GM13977 (cell line): ENCODE measurements at places on chromosomes 6 and 20.
A peak's percentile ranks its signal among the peaks of the same experiment; 100 is the strongest.

GRCh38 chr6:5389086-5389745, 127.9 kb downstream of the FARS2 start:
- no peak for DNase-seq

DNA sequence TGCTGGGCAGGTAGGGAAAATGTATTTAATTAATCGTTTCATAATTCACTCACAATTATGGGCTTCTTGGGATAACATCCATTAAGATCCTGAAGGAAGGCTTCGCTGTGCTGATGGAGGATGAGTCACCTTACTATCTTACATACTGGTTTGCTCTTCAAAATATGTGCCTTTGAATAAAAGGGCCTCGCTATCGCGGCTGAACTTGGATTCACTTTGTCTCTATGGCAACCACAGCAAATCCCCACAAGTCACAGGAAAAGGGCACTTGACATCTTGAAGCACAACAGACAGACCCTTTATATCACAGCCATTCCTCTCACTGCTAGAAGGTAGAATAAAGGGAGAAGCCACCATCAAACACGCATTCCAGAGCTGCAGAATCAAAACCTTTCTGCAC, 141.3 kb upstream of the MYLIP start:
- DNase-seq = no peak

DNA sequence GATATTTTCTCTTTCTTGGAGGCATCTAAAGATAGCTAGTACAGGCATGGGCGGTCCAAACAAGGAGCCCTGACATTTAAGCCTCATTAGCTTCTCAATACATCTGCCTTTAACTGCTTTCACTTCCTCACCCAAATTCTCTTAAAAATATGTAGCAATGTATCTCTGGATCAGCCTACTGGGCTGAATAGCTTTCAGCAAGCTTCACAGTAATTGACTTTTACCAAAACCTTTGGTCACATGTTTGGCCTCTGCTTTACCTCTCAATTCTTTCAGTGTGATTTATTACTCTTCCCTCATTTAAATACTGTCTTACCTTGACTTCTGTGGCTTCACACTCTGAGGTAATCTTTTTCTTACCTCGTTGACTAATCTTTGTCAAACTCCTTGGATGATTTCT, 1618.1 kb downstream of the GRIK2 start:
- DNase-seq = no peak

GRCh38 chr6:46530896-46531295, 39.6 kb upstream of the RCAN2 start:
- DNase-seq = no peak

DNA sequence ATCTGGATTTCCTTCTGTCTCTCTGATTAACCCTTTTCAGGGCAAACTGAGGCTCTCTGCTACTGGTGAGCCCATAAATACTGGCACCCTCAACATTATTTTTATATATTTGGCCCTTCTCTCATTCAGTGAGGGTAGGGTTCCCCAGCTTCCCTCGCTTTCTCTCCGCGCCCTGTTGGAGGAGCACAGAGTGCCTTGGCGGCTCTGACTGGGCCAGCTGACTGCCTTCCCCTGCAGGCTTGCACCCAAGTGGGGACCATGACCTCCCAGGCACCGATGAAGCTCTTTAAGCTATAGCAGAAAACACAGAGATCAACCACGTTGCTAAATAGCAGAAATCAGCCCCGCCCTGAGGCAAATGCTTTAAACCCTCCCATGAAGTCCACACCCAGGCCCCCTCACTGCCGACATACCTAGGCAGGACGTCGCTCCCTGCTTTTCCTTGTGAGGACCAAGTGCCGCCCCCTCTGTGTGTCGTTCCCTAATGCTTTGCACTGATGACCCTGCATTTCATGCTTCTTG, 105.0 kb downstream of the HUS1B start:
- DNase-seq = no peak

- no peak for DNase-seq
Observed at GRCh38 chr6:42411406-42411805, 40.3 kb downstream of the TRERF1 start.

- DNase-seq = no peak
Observed at GRCh38 chr20:8321001-8321400, 188.9 kb downstream of the PLCB1 start.

DNA sequence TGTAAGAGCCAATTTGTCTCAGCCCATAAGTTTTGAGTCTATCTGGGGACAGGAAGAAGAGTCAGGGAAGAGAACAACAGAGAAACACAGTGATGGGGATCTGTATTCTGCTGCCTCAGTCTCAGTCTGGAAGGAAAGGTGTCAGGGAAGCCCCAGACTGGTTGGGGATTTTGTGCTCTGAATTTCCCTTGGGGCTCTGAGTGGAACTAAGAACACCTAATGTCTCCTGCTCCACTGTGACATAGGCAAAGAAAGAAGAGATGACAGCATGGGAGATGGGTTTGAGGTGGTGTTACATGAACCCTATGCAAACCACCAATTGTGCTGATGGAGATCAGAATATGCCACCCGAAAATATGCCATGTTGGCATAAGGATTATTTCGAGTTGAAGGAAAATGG, 139.5 kb upstream of the MYLIP start:
- DNase-seq = peak; percentile 50

- DNase-seq = no peak
Observed at GRCh38 chr6:140209775-140210174, 835.3 kb upstream of the CITED2 start.

DNA sequence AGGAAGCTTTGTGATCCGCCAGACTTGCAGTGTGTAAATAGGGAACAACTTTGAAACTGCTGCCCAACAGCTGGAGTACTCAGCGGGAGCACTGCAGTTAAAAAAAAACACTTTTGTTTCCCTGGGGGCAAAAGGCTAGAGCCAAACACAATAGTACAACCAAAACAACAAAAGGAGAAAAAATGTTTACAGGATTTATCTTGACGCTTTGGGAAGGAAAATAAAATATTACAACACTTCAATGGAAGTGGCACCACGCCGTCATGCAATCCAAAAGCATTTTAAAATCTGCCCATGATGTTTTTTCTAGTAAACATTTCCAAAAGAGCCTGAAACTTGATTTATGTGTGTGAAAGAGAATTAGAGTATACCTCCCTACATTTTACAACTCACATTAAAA, 26.0 kb downstream of the PTPRK start:
- no peak for DNase-seq

- no peak for DNase-seq
Observed at GRCh38 chr6:160024152-160024551, 55.3 kb downstream of the IGF2R start.

- DNase-seq = peak; percentile 51
Observed at GRCh38 chr20:19758501-19759331, 658 bp downstream of the RIN2 start.

DNA sequence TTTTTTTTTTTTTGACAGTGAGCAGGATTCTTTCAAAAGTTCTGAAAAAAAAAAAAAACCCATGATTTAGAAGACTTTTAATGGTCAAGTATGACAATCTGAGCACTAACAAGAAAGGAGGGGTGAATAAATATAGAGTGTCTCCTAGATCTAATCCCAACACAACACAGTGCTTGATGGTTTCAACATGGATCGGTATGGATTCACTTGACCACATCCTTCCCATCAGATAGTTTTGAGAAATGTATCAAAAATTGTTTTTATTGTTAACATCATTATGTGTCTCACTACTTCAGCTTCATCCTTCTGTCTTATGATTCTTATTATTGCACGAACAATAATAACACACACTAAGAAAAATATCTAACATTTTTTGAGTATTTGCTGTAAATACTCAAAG, 21.0 kb downstream of the KIF13A start:
- no peak for DNase-seq

DNA sequence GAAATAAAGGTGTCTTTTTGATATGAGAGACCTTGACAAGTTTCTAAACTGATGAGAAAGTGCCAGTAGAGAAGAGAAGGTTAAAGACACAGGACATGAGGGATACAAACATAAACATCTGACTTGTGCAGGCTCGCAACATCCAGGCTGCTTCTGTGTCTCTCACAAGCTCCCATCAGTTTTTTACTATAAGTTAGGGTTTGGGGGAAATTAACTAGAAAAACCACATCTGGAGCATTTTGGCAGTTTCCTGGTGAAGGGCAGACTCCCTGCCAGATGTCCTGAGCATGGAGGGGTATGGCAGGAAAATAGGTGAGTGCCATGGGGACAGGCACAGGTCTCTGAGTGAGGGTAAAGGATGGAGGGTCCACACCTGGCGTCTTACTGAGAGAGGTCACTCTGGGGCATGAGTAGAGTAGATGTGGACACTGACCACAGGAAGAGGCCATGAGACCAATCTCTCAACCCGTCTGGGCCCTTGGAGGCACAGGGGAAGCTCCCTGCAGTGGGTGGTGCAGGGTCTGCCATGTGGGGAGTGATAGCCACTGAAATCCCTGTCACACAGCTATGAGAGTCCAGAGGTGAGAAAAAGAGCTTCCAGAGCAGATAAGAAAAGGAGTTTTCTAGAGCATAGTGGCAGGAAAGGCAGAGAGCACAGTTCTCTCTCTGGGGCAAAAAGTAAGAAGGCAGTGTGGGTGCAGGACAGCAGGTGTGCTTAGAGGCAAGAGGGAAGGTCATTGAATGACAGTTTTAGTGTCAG, 193.3 kb upstream of the SYNDIG1 start:
- no peak for DNase-seq

DNA sequence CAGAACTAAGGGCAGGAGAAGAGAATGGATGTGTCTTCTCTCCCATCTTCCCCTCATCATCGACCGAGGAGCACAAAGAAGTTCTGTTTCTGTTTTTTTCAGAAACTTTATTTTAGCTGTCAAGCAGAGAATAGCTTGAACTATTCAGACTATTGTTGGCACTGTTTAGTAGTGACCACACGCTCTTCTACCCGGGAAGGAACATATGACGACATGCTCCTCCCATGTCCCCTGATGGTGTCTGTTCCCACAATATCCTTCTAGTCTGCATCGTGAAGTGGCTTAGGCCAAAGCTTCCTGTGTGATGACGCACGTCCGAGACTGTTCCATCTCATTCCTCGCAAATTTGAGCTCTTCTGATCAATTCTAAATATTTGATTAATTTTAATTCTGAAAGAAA, 27.2 kb upstream of the KIF25 start:
- DNase-seq = no peak

GRCh38 chr6:49457771-49458170, 5.3 kb downstream of the MMUT start:
- DNase-seq = no peak

GRCh38 chr20:32352121-32352720, 5.9 kb upstream of the ASXL1 start:
- no peak for DNase-seq

GRCh38 chr6:161511447-161512095, 237.7 kb upstream of the AGPAT4 start:
- DNase-seq = no peak

GRCh38 chr6:128597956-128598355, 77.6 kb upstream of the PTPRK start:
- DNase-seq = no peak

DNA sequence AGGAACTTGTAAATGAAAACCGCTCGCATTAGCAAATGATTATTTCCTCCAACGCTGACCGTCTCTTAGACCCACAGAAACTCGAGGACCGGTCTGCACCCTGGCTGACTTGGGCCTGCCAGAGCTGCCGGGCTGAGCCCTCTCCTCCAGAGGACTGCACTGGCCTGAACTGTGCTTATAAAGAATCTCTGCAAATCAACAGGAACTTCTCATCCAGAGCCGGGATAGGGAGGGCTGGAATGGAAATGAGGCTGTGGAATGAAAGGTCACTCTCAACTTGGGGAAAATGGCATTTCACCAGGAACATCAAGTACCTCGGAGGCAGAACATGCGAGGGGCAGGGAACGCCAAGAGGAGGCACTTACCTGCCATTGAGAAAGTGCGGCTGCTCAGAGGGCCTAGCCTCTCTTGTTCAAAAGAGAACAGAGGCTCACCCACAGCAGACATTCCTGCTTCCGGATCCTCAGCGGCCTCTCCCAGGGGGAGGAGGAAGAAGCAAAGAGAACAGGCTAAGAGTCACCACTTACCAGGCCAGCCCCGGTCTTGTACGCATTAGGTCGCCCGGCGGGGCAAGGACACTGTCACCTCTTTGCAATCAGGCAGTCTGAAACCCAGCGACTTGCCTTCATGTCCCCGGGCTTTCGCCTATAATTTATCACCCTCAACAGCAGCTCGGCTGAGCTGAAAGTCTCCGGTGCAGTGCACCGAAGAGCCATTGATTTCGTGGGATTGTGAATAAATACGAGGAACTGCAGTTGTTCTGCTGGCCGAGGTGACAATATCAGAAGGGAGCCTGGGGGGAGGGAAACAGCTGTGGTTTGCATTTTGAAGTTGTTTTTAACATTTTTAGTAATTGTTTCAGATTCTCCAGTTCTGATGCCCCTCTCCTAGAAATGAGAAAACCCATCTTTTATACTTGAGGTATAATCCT, 37.6 kb downstream of the ZMYND8 start:
- no peak for DNase-seq

- DNase-seq = no peak
Observed at GRCh38 chr20:48906221-48906877, 15.2 kb upstream of the ARFGEF2 start.

DNA sequence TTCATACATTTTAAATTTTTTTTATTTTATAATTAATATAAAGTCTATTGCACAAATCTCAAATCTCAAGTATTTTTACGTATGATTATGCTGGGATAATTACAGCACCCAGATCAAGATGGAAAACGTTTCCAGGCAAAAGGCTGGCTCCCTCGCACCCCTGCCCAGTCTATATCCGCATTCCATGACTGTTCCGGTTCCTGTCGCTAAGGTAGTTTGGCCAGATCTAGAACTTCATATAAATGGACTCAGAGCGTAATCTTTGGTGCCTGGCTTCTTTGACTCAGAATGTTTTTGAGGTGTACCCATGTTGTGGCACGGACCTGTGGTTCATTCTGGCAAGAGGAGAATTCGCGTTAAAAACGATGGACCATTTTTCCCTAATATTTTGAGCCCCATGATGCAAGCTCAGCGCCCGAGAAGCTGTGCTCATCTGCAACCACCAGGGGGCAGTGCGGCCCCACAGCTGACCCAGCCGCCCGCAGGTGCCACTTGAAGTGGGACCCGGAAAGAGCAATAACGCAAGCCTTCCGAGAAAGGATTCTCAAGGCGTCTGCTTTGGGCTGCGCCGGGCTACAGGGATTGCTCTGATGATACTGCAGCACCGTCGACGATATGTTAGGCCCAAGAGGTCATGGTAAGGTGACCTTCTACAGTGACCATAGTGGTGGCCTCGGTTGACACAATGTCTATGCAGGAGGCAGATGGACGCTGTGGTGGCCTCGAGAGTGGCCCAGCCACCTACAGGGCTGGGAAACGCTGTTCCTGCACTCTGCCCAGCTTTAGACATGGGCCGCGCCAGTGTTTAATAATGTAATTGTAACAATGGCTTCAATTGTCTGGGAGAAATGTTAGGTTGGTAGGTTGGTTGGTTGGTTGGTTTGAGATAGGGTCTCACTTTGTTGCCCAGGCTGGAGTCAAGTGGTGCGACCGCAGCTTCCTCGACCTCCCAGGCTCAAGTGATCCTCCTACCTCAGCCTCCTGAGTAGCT, 160.1 kb downstream of the ZMYND8 start:
- DNase-seq = peak; percentile 82
